ENCODE measurements at places on chromosomes 11 and 22. TPM values are rescaled to one million over a fixed set of nuclear protein-coding genes. Genes with fewer than 3 reads are reported as not detected.

DNA sequence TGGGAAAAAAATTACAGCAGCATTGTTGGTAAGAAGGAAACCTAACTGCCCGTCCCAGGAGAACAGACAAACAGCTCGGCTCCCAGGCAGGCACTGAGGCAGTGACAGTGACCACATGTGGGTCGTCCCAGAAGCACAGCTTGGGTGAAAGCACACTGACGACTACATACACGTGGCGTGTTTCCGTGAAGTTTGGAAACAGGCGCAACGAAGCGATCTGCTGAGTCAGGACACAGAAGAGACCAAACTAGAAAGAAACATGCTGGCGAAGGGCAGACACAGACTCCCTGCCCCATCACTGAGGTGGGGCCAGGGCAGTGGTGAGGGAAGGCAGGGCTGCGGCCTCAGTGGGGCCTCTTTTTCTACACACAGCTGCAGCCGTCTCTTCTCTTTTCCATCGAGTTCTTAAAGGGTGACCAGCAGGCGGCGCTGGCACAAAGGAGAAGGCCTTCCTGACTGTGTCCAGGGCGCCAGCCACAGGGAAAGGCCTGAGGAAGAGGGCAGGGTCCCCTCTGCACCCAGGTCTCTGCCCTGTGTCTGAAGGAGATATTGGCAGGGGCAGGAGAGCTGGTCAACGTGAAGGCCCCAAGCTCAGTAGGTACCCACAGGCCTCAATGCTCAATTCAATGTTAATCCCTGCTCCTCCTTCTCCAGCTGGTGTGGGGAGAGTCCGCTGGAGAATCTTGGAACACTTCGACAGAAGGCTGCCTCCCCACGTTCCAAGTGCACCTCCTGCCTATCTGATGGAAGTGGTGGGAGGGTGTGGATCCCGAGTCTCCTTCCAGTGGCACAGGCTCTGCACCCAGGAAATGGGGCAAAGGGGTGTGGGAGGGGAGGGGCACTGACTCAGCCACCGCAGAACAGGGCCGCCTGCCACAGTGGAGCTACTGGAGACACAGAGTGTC, 19.9 kb downstream of the CARS1 start:
- peak; percentile 97 for ATAC-seq

- ATAC-seq = no peak
These were observed 1.1 kb upstream of the APOA1 start for GRCh38 chr11:116838321-116839084.

GRCh38 chr11:117819096-117820040, 5.2 kb downstream of the FXYD2 start:
- no peak for ATAC-seq

DNA sequence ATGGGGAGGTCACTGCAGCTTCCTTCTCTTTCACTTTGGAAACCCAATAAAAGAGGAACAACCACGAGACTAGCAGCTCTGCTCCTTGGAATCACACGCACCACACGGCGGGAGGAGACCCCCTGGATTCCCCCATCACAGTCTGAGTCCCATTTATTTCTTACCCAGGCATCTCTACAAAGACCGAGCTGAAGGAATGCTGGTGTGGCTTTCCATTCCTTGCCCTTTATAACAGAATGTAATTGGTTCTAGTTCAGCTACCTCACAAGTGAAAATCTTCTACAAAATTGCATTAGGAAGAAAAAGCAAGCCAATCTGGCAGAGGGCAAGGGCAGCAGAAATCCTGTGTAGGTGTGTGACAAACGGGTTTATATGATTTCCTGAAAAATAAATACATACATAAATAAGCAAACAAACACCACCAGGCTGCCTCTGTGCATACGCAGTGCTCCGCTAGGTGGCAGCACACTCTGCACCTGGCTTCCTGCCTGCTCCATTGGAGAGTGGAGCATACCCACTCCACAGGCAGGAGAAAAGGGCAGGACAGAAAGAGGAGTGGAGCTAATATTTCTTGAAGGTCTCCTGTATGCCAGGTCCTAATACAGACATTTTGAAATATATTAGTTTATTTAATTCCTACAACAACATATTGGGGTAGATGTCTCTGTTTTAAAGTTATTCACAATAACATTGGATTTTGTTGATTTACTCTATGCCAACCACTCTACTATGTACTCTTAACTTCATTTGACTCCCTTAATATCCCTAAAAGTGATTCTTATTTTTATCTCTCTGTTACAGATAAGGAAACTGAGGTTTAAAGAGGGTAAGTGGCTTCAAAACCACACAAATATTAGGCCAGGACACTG, 673.1 kb downstream of the KCNA4 start:
- ATAC-seq = no peak

DNA sequence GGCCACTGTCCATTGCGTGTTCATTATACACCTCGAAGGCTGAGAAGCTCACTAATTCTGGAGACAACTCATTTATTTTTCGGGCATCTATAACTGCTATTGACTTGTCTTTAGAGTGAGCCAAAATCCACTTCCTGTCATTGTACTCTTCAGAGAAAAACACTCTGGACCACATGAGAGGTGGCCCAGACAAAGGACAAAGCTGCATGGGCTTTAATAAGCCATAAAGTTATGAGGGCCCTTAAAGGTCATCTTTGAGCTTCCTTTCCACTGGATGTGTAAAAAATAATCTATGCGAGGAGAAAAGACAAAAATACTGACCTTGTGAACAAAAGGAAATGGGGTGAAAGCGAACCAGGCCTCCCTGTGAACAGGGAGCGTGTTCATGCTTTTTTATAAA, 63.5 kb upstream of the ZC3H12C start:
- no peak for ATAC-seq

The LINC01488 gene
- not detected for total RNA-seq

The SPON1 gene
- 0.06 TPM for total RNA-seq

The OR51E2 gene
- total RNA-seq = not detected

GRCh38 chr22:29184849-29185490, 20.7 kb upstream of the EMID1 start:
- no peak for ATAC-seq

The OR8B3 gene
- total RNA-seq = not detected

- ATAC-seq = peak; percentile 94
These were observed 21.1 kb downstream of the SERPINH1 start for GRCh38 chr11:75582895-75583717.

DNA sequence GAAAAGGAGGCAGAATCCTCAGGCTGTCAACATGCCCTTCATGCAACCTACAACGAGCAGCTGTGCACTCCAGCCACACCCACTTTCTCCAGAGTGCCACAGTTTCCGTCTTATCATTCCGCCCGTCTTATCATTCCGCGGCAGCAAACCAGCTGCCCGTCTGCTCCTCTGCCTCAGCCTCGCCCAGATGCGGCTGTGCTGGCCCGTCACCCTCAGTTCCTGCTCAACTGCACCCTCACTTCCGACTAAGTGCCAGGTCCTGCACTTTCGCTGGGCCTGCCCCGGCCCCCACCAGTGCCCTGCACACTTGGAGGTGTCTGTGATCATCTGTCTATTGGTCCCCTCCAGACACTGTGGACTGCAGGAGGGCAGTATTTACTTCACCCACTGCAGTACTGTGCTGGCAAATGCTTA, 43.7 kb downstream of the MICAL3 start:
- ATAC-seq = peak; percentile 94

GRCh38 chr11:14042686-14043465, 80.4 kb downstream of the SPON1 start:
- ATAC-seq = no peak

All from activated T-helper 17 cell treated with anti-CD3 and anti-CD28 coated beads, Interleukin-2, amount 50 U/mL, for 72 hours (primary cell).